Left renal pelvis (tissue), 4 donors: ENCODE measurements at places on chromosomes 6 and 20. TPM values are rescaled to one million over a fixed set of nuclear protein-coding genes. Genes with fewer than 3 reads are reported as not detected.

- DNase-seq, result no peak
Observed at GRCh38 chr6:52876056-52876787, 33.3 kb downstream of the GSTA3 start.

- DNase-seq, result no peak
Observed at GRCh38 chr6:19209202-19209601, 628.0 kb upstream of the ID4 start.

GRCh38 chr20:57654998-57655808, 35.0 kb upstream of the ZBP1 start:
- no peak for DNase-seq

The COL9A3 gene
- 20.5 TPM for polyA plus RNA-seq

GRCh38 chr6:78781001-78781400, 86.3 kb upstream of the IRAK1BP1 start:
- no peak for DNase-seq

DNA sequence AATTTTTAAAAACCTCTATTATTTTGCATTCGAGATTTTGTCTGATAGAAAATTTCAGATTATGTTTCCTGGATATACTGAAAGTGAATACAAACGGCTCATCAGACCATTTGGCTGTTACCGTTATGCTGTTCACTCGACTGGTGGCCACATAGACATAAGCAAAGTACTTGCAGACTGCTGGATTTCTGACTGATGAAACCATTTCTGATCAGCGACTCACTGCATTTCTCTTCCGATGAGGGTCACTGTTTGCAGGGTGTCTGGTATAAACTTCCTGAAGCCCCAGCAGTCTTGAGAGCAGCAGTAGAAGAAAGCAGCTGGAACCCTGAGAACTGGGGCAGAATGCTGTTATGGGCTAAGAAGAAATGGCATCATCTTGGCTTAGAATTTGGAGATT, 17.7 kb downstream of the SNX9 start:
- DNase-seq, result no peak

The TREML1 gene
- polyA plus RNA-seq, result 1.1 TPM

The LAMA4 gene
- 241 TPM for polyA plus RNA-seq

DNA sequence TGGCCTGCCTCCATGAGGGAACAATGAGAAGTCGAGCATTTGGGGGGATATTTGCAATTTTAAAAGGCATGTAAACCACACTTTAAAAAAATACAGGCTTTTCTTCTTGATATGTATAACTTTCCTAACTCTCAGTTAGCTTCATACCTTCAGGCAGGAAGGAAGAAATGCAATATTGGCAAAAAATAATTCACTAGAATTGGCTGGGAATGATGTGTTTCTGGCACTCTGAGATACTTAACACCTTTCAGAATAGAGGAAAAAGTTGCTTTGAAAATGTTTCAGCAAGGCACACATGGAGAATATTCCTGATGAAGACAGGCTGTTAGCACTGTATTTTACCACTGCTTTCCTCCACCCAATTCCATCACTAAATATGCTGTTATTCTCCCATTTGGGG, 747.6 kb downstream of the HDGFL1 start:
- DNase-seq, result no peak

The PMEPA1 gene
- polyA plus RNA-seq, result 46.7 TPM

DNA sequence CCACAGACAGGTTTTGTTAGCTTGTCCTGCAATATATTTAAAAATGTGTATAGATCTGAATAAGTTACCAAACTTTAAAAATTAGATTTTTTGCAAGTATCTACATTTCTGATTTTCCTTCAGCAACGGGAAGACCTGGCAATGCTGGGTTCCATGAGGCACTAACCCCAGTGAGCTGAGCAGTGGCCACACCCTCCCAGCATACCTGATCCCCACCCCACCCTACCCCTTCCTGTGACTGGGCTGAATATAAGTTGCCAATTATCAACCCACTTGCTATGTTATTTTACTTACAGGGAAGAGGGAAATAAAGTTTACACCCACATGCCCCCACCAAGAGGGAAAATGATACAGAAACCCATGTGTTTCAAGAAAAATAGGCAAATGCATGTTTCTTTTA, 70.3 kb upstream of the RALGAPA2 start:
- DNase-seq, result no peak

DNA sequence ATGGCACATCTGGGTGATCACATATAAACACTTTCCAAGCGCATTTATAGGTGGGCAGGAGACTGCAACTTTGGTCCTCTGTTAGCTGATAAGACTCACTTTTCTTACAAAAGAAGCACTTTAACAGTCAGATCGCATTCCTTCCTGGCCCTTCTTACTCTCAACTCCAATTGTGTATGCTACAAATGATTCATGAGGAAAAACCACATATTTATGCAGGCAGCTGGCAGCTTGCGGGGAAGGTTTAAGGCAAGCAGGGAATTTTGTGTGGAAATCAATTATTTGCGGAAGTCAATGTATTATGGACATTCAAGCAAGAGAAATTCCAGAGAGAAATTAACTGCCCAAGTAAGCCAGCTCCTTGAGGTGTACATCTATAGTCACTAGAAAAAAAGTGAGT, 194.0 kb downstream of the PKHD1 start:
- no peak for DNase-seq

- no peak for DNase-seq
Observed at GRCh38 chr20:17533396-17533795, 2.2 kb upstream of the BFSP1 start.

DNA sequence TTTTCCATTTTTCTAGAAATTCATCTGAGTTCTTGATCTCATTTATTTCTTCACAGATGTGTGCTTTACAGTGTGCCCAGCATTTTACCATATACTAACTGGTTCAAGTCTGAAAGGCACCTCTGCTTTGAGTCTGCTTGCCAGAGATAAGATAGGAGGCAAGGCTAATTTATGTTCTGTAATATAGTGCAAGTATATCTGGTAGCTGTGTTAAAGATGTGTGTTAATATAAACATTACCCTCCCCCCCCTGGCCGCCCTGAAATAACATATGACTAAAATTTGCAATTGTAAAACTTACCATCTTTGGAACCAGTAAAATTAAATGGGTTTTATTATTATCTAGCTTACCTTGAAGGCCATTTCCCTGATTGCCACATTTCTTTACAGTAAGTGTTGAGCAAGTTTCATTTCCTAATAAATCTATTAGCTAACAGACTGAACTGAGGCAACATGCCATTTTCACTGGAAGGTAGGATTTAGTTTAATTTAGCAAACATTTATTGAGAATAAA, 2.7 kb downstream of the FBXO9 start:
- DNase-seq, result no peak

DNA sequence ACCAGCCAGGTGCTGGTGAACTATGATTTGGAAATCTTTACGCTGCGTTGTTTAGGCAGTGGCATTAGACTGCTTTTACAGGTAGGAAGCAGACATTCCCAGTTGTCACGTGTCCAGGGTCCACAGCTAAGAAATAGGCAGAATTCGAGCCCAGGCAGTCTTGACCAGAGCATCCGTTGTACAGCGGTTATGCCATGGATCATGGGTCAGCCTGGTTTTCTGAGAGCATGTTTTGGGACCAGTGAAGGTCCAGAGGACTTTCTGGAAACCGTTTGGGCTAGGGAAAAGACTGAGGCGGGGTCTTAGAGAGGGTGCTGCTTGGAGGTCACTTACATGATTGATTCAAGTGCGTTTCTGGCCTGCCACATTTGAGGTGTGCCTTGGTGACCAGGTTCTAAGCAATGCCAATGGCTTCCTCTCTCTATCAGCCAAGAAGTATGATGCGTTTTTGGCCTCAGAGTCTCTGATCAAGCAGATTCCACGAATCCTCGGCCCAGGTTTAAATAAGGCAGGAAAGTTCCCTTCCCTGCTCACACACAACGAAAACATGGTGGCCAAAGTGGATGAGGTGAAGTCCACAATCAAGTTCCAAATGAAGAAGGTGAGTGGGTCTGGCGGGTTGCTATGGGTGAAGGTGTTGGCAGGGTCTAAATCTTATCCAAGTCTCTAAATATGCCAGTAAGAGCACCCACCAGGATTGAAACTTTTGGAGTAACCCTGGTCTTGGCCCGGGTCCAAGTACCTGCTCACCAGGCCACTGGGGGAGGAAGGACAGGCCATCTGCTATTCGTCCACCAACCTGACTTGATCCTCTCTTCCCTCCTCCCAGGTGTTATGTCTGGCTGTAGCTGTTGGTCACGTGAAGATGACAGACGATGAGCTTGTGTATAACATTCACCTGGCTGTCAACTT, 1.8 kb downstream of the RPL10A start:
- DNase-seq, result no peak

The ULBP1 gene
- polyA plus RNA-seq, result 0.76 TPM

The SH3BGRL2 gene
- polyA plus RNA-seq, result 32.2 TPM

- DNase-seq, result no peak
Observed at GRCh38 chr6:136586295-136586694, 36.1 kb upstream of the MAP7 start.

DNA sequence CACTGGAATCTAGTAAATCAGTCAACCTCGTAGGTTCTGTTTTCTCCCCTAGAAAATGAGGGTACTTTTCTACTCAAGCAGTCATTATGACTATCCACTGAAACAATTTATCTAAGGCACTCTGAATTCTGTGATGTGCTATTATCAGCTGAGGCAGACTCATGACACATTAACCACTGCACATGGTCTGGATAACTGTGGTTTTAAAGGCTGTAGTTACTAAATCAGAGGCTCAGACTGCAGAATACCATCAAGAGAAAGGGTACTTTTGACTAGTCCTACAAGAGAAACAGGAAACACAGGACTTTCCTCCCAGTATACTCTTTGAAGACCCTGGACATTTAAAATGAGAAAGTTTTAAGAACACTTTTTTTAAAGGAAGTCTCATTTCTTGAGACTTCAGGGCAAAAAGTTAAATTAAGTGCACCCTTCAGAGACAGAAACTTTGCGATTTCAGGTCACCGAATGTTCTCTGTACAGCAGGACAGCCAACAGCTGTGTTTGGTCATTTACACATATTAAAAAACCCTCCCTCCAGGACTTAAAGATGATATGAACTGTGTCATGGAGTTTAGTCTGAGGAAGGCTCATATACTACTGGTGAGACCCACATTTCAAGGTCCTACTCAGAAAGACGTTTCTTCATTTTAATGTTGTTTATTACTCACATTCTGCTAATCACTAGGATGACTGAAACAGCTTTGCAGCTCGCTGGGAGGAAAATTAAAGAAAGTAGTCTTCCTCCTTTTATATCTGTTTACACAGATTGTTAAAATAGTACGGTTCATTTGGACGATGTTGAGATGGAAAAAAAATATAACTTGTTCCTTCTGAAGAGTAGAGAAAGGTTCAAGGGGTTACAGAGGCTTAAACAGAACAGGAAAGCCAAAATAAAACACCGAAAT, 19.9 kb downstream of the ATXN1 start:
- no peak for DNase-seq

- DNase-seq, result no peak
Observed at GRCh38 chr6:23177806-23178205, 608.4 kb downstream of the HDGFL1 start.

The FAM217A gene
- 1.3 TPM for polyA plus RNA-seq

DNA sequence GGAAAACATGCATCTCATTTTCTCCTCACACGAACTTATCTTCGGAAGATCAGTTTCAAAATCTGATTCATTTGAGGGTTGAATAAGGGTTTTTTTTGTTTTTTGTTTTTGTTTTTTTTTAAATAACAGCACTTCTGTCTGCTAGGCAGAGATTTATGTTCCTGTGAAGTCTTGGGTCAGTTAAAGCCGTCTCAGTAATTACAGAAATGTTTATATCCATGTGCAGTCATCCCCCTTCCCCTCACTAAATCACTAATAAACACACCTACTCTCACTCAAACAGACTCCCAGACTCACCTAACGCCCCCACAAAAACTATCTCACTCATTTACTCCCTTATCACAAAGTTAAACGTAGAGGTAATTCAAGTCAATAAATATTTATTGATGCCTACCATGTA, 214.2 kb upstream of the SUPT3H start:
- no peak for DNase-seq

GRCh38 chr20:33273117-33273851, 9.7 kb upstream of the BPIFB1 start:
- DNase-seq, result no peak

The IL17F gene
- polyA plus RNA-seq, result 0.63 TPM

DNA sequence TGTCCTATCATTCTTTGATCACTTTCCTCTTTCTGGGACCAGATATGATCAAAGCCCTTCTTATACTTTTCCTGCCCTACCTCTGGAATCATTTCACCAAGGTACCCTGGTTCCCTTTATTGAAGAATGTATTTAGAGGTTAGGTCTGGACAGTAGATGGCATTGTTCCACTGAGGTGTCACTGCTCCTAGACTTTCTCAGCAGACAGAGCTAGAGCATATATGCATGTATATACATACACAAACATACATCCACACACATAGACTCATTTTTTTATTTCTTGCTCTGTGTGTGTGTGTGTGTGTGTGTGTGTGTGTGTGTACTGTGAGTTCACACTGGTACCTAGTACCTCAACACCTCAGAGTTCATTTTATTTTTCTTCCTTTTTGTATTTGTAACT, 40.9 kb downstream of the PTPRA start:
- DNase-seq, result no peak

GRCh38 chr6:149334682-149335160, 17.2 kb downstream of the TAB2 start:
- no peak for DNase-seq

GRCh38 chr20:48682529-48683363, 145.1 kb downstream of the PREX1 start:
- peak; percentile 80 for DNase-seq

DNA sequence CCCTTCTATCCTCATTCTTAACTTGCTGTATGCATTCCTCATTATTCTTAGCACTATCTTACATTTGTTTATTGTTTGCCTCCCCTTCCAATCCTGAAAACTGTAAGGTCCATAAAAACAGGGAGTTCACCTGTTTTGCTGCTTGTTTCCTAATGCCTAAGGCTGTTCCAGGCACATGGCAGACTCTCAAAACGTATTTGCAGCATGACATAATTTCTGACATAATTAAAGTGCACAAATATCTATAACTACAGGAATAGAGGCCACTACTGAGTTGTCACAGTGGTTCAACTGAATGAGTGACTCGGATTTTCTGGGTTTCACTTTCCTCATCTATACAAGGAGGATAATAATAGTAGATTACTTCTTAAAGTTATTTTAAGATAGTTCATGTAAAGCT, 83.0 kb downstream of the HFE start:
- no peak for DNase-seq

GRCh38 chr20:62924442-62925075, 1.7 kb downstream of the DIDO1 start:
- DNase-seq, result no peak

The DLL1 gene
- polyA plus RNA-seq, result 9.0 TPM
